ENCODE measurements at places on chromosomes 3 and 15. TPM values are rescaled to one million over a fixed set of nuclear protein-coding genes. Genes with fewer than 3 reads are reported as not detected.

Gene MOBP
- total RNA-seq, result not detected

Gene TAMM41
- total RNA-seq, result 10.9 TPM

Gene OR5AC2
- total RNA-seq, result not detected

- DNase-seq, result no peak
Observed at GRCh38 chr15:94477913-94478553, 246.7 kb downstream of the MCTP2 start.

- DNase-seq, result no peak
Observed at GRCh38 chr15:87121336-87121735, 1041.7 kb downstream of the AGBL1 start.

- DNase-seq, result no peak
Observed at GRCh38 chr3:86895202-86895601, 95.7 kb downstream of the VGLL3 start.

DNA sequence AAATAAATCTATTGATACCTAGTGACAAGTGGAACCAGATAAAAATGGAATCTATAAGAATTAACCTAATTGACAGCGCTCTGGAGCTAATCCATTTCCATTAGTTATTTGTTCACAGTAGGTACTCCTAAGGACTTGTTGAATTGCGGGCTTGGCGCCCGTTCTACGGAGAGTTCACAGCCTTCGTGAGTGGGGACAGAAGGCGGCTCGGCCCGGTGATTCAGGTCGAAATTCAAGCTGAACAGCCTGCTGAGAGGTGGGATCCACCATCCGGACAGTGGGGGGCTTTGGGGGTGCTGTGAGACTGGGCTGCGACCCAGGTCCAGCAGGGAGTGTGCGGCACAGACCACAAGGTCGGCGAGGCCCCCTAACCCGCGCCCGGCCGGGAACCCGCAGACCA is 779 bp upstream of the CTNNB1 start:
- DNase-seq, result peak; percentile 78

- no peak for DNase-seq
Observed at GRCh38 chr3:197132916-197133530, 103.4 kb upstream of the MELTF start.

DNA sequence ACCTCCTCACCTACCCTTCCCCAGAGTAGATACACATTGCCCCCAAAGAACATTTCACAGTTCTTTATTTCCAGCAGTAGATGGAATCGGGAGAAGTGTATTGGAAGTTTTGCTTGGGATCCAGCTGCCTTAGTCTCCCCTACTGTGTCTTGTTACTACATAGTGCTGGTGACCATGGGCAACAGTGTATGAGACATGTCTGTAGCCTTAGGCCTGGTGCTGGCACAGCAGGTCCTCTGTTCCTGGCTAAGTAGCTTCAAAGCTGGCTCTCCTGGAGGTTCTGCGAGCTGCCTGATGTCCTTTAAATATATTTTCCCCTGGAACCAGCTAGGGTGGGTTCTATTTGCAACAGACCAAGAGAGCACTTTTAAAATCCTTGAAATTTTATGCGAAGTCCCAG is 174.7 kb downstream of the THSD4 start:
- no peak for DNase-seq

GRCh38 chr3:130850843-130851242 is 43.0 kb upstream of the ATP2C1 start:
- no peak for DNase-seq

GRCh38 chr3:188439080-188439479 is 285.1 kb downstream of the LPP start:
- DNase-seq, result no peak

DNA sequence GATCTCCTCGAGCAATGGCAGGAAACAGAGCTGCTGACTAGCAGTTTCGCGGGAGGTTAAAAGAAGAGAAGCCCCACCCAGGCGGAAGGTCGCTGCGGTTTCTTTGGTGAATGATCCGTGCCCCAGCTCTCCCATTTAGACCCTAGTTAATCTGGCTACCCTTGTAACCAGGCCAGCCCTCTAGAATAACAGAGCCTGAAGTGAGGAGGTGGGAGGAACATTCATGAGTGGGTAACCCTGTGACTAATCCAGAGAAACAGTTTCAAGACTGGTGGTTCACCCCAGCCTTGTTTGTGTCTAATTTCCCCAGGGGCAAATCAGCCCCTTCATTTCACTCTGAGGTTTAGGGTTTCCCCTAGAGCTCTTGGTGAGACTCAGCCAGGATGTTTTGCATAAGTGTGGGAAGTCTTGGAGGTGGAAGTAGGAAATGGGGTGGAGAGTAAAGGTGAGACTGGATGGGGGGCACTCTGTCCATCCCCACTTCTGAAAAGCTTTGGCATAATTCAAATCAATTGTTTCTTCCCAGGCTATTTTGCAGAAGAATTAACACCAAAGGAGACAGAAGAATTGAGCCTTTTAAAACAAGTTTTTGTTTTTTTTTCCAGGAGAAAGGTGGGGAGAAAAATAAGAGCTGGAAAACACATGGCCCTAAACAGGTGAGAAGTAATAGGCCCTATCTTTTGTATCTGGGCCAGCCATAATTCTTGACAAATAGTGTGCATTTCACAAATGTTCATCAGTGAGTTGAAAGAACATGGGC is 303.1 kb downstream of the RPLP1 start:
- DNase-seq, result peak; percentile 75

- no peak for DNase-seq
Observed at GRCh38 chr15:77309392-77309791, 110.5 kb downstream of the PEAK1 start.
